Parietal lobe (tissue), 2 donors: ENCODE measurements at places on chromosomes 1 and 21. TPM values are rescaled to one million over a fixed set of nuclear protein-coding genes. Genes with fewer than 3 reads are reported as not detected.

S100A9 gene
- 9.1 TPM for total RNA-seq

TEX38 gene
- not detected for total RNA-seq

ATF6 gene
- 29.4 TPM for total RNA-seq

LRRIQ3 gene
- total RNA-seq: 1.3 TPM

CD2 gene
- total RNA-seq: not detected

ANKRD35 gene
- 1.6 TPM for total RNA-seq

KRTAP19-3 gene
- total RNA-seq: not detected

NFASC gene
- 125 TPM for total RNA-seq

OR10Z1 gene
- total RNA-seq: not detected

SLC2A5 gene
- total RNA-seq: 0.94 TPM

PEAR1 gene
- total RNA-seq: 0.94 TPM

GPN2 gene
- 14.7 TPM for total RNA-seq

LMX1A gene
- 0.31 TPM for total RNA-seq

ERVH48-1 gene
- not detected for total RNA-seq

LYPD8 gene
- total RNA-seq: not detected

DISP3 gene
- 74.5 TPM for total RNA-seq

MARK1 gene
- 95.8 TPM for total RNA-seq

HSPB7 gene
- not detected for total RNA-seq

NBPF10 gene
- total RNA-seq: 1.9 TPM

PCP4L1 gene
- 1.9 TPM for total RNA-seq

PLA2G2D gene
- not detected for total RNA-seq

DNAI4 gene
- 16.0 TPM for total RNA-seq

KIF14 gene
- total RNA-seq: 3.8 TPM

LCE1E gene
- total RNA-seq: not detected

E2F2 gene
- 3.4 TPM for total RNA-seq

TINAGL1 gene
- 1.6 TPM for total RNA-seq

TCP10L gene
- total RNA-seq: 3.4 TPM

PSRC1 gene
- total RNA-seq: 14.1 TPM

PLA2G2C gene
- not detected for total RNA-seq

OR14A16 gene
- total RNA-seq: not detected

TMIGD3 gene
- total RNA-seq: 1.3 TPM

ACKR1 gene
- total RNA-seq: 2.5 TPM

ATAD3B gene
- 22.5 TPM for total RNA-seq

DSTYK gene
- total RNA-seq: 22.5 TPM

GJB5 gene
- not detected for total RNA-seq

CEP350 gene
- 138 TPM for total RNA-seq

RGL1 gene
- 60.7 TPM for total RNA-seq

OR2T29 gene
- total RNA-seq: not detected

NR0B2 gene
- not detected for total RNA-seq

MROH9 gene
- not detected for total RNA-seq

PLA2G5 gene
- total RNA-seq: not detected

AKR7A3 gene
- total RNA-seq: 2.5 TPM

UBXN10 gene
- 2.5 TPM for total RNA-seq

C1orf185 gene
- total RNA-seq: not detected

ZBTB8A gene
- total RNA-seq: 28.8 TPM

CRYBG2 gene
- 0.63 TPM for total RNA-seq

OVAAL gene
- not detected for total RNA-seq

CYP4A11 gene
- total RNA-seq: 0.31 TPM

CRYZ gene
- total RNA-seq: 6.6 TPM

HFM1 gene
- total RNA-seq: 53.8 TPM

KMO gene
- total RNA-seq: 1.6 TPM

OR6K2 gene
- total RNA-seq: not detected

FCRL3 gene
- not detected for total RNA-seq
